ENCODE measurements at places on chromosomes 13 and 19.

GRCh38 chr13:111006506-111007031 is 91.7 kb upstream of the ANKRD10 start:
- no peak for DNase-seq

GRCh38 chr19:51365965-51366388 is at the start of gene ETFB:
ETFB (minus strand) TSS chr19:51366388; CDS start chr19:51366326, 62 bp downstream.
- no peak for DNase-seq

GRCh38 chr19:41802770-41803169 is 6.4 kb downstream of the CEACAM3 start:
- no peak for DNase-seq

- DNase-seq = no peak
Observed at GRCh38 chr19:45156751-45157150, 4.0 kb downstream of the NKPD1 start.

All from T-helper 22 cell (primary cell).